Liver (tissue), 10 donors: ENCODE measurements at places on chromosomes 16 and 17.

DNA sequence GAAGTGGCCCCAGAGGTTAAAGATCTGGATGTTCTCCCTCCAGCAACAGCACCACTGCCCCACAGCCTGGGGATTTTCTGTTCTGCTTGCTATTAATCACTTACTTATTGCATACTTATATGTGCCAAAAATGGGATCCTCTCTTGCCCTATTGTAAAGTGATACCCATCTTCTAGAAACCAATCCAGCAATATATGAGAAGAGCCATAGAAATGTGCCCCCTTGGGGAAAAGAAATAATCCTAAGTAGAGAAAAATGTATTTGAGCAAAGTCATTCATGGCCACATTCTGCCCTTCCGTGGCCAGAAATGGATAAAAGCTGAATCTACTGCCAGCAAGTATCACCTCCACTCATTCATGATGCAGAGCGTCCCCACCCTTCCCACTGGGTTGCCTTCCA is 20.9 kb downstream of the SOST start:
- H3K27ac ChIP-seq, result no peak overlapping the region
- no peaks in the 10 kb centered on the region for H3K4me1 ChIP-seq
- H3K27me3 ChIP-seq, result no peaks in the 10 kb centered on the region
- no peaks in the 10 kb centered on the region for H3K36me3 ChIP-seq
- H3K4me3 ChIP-seq, result no peak overlapping the region

DNA sequence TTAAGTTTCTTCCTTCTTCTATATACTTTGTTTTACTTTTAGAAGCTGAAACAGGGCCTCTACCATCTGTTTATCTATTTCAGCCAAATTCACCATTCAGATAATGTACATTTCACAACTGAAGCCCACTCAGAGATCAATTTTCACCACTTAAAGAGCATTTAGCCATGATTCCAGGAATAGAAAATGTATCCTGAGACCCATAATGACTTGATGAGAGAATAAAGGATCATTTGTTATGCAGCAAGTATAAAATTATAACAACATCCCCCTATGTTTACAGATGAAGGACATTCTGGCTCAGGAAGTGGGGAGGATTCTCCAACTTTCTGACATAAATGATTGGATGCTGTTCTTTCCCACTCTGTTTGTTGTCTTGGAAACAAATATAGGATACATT is 962.1 kb upstream of the EEF2KMT start:
- no peak overlapping the region for H3K4me3 ChIP-seq
- DNase-seq, result no peak
- H3K27ac ChIP-seq, result no peak overlapping the region
- no peaks in the 10 kb centered on the region for H3K27me3 ChIP-seq

DNA sequence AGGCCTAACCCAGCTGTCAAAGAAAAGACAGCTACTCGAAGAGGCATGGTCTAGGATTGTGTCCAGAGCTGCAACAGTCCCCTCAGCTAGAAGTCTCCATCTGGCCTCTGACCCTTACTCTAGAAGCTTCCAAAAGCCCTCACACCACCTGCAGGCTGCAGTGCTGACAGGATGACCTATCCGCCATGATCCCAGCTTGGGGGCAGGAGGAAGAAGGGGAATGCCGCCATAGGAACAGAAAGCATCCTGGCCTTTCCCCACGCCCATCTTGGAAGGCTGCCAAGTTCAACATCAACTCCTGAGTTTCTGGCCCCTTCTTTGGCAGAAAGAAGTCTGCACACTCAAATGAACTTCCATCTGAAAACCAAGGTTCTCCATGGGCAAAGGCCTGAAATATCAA is 3.1 kb upstream of the KRT36 start:
- peak overlapping the region; percentile 33 for H3K27ac ChIP-seq
- H3K4me1 ChIP-seq, result no peaks in the 10 kb centered on the region
- H3K4me3 ChIP-seq, result no peak overlapping the region
- no peaks in the 10 kb centered on the region for H3K36me3 ChIP-seq
- DNase-seq, result peak; percentile 51

DNA sequence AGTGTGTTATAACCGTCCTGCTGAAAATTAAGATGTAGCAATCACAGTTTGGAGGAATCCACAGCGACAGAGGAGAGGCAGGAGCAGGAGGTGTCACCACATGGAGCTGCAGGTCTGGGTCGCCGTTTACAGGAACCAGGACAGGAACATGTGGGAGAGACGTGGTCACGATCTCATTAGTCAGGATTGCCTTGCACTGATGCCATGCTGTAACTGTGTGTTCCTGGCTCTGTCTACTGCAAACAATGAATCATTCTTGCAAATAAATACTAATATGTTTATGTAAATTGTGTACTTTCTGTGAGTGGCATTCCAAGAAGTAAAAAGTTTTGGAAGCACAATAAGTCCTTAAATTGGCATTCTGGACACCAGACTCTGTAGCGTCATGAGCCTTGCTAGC is 271.8 kb downstream of the CPPED1 start:
- no peak overlapping the region for H3K27ac ChIP-seq
- no peak for DNase-seq
- no peaks in the 10 kb centered on the region for H3K27me3 ChIP-seq
- H3K36me3 ChIP-seq, result no peaks in the 10 kb centered on the region
- H3K4me3 ChIP-seq, result no peak overlapping the region

DNA sequence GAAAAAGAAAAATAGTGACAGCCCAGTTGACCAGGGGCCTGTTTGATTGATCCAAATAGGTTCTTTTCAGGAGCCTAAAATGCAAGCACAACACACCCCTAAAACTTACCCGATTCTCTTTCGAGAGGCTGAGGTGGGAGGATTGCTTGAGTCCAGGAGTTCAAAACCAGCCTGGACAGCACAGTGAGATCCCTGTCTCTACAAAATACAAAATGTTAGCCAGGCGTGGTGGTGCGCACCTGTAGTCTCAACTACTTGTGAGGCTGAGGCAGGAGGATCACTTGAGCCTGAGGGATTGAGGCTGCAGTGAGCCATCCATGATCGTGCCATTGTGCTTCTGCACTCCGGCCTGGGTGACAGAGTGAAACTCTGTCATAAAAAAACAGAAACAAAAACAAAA is 1.5 kb upstream of the KIF19 start:
- no peak overlapping the region for H3K4me3 ChIP-seq
- no peaks in the 10 kb centered on the region for H3K36me3 ChIP-seq
- peaks cover 6% of the 10 kb centered on the region for H3K4me1 ChIP-seq
- H3K27ac ChIP-seq, result no peak overlapping the region
- DNase-seq, result no peak
- H3K27me3 ChIP-seq, result peaks cover 8% of the 10 kb centered on the region

- peak overlapping the region; percentile 62 for H3K4me3 ChIP-seq
- H3K4me1 ChIP-seq, result peaks cover 44% of the 10 kb centered on the region
- peak; percentile 74 for DNase-seq
- peak overlapping the region; percentile 51 for H3K27ac ChIP-seq
- H3K36me3 ChIP-seq, result no peaks in the 10 kb centered on the region
- no peaks in the 10 kb centered on the region for H3K27me3 ChIP-seq
Observed at GRCh38 chr17:77372444-77373298, 231.9 kb downstream of the SEC14L1 start.
